Esophagus squamous epithelium (tissue), 5 donors: ENCODE measurements at places on chromosomes 7 and 10.

- no peak for DNase-seq
These were observed 7.6 kb upstream of the C10orf105 start for GRCh38 chr10:71727105-71727737.

GRCh38 chr10:75061709-75062505 is 49.5 kb upstream of the SAMD8 start:
- DNase-seq, result no peak

DNA sequence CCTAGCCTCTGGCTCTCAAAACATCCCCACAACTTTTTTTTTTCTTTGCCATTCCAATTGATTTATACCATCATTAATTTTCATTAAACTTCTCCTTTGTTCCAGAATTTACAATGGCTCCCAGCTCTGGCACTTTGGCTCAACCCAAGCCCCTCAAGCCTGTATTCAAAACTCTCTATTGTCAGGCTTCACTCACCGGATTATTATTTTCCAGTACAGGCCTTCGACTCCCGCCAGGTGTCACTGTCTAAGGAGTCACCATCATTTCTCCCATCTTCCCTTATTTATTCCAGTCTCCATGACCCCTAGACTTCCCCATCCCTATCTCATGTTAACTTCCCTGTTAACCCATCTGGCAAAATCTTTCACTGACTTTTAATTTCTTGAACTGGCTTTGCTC is 67.8 kb downstream of the HIPK2 start:
- DNase-seq, result no peak

DNA sequence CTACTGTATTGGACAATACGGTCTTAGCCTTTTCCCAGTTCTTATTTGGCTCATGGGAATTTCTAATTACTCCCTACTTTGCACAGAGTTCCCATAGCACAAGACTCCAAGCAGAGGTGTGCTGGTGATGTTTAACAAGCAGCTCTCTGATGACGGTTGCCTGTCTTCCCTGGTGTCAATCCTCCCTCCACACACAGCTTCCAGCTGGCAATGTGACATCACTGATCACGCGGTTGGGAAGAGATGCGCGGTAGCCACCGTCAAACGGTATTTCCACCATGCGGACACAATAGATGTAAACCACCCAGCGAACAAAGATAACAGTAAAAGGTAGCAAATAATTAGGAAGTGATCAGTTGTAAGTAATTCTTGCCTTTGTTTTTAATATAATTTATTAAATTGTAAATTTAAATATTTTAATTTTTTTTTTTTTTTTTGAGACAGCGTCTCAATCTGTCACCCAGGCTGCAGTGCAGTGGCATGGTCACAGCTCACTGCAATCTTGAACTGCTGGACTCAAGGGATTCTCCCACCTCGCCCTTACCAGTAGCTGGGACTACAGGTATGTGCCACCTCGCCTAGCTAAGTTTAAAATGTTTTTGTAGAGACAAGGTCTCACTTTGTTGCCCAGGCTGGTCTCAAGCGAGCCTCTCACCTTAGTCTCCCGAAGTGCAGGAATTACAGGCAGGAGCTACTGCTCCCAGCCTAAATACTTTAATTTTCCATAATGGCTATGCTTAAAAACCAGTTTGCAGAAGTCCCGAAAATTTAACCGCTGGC is 36.3 kb upstream of the IL15RA start:
- DNase-seq, result no peak

DNA sequence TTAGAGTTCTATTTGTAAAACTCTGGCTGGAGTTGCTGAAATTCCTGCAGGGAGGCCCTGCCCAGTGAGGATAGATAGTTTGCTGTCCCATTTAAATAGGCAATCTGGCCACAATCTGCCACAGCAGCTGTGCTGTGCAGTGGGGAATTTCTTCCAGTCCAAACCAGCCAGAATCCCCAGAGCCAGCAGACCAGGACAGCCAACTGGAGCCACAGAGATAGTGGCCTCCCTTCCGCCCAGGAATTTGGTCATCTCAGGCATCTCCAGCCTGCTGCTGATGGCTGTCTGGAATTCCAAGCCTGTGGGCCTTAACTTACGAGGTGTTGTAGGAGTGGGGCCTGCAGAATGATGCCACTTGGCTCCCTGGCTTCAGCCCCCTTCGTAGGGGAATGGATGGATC is 643.4 kb downstream of the DNAJB9 start:
- DNase-seq, result no peak

DNA sequence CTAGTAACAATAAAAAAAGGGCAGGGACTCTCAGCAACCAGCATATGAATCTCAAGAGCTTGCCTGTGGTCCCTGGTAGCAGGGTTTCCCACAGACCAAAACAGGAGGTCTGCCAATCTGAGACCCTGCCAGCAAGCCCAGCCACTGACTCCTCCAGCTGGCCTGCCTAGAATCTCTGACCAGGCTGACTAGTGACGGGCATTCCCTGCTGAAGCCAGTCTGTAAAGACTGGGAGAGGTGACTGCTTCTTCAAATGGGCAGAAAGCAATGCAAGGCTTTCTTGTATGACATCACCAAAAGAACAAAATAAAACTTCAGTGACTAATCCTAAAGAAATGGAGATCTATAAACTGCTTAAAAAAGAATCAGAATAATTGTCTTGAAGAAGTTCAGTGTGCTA is 249.4 kb downstream of the TCF7L2 start:
- DNase-seq, result no peak

- DNase-seq, result no peak
These were observed 31.6 kb upstream of the LEP start for GRCh38 chr7:128209229-128210035.

DNA sequence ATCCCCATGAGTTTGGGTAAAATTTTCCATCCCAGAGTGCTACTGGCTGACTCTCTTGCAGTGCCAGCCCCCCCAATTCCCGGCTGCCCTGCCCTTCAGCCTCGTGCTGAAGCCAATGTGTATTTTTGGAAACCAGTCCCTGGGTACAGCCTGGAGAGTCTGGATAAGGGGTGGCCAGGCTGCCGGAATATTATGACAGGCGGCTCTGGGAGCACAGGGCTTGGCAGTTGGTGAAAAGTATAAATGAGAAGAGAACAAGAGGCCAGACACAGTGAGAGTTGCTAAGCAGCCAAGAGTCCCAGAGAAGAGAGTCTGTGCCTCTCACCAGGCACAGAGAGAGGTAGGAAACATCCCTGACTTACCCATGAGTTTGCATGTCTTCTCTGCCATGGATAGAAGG is 53.6 kb downstream of the TMEM130 start:
- no peak for DNase-seq

GRCh38 chr7:123784263-123784662 is 35.5 kb upstream of the WASL start:
- no peak for DNase-seq

- no peak for DNase-seq
These were observed 127.3 kb upstream of the LYZL2 start for GRCh38 chr10:30756896-30757295.

DNA sequence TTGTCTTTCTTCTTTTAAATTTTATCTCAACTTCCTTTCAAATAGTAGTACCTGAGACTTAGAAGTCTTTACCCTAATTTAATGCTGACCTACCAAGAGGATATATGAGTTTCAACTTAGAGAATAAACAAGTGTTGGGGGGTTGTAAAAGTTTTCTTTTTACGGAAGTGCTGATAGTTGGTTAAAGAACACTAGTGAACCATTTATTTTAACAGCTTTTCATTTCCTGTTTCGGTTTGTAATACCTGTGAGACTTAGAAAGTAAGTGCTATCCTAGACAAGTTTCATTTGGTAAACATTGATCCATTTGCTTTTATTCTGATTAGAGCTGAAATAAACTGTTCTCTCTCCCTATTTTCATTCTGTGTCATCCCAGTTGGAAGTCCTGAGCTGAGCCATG is 683.1 kb upstream of the SORCS1 start:
- no peak for DNase-seq

DNA sequence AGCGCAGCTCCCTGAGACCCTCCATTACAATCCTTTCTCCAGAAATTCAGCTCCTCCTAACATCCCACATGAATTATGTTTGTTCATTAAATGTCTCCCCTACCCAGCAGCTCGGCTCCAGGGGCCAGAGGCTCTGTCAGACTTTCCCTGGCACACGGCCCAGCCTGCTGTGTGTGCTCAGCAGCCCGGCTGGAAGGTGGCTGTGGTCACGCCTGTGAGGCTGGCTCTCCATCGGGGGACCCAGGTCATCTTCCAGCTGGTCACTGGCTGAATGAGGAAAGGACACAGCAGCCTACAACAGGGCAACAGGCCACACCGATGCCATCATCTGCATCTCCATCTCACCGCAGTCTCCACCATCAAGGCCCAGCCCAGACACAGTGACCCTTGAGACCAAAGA is 219.8 kb downstream of the MAD1L1 start:
- DNase-seq, result no peak

DNA sequence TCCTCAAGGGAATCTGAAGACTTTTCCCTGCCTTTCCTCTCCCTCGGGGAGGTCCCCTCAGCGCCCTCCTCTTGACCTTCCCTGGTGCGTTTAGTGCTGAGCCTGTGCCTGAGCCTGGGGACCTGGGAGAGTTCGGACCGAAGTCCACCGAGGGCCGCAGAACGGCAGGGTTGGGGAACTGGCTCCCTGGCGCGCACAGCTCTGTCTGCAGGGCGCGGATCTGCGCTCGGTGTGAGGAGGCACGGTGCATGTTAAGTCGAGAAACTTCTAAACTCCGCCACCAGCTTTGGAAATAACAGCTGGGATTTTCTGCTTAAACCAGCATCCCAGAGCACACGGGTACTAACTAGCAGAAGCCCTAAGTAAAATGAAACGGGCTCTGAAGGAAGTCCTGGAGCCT is 44.2 kb upstream of the SLC29A4 start:
- DNase-seq, result no peak

GRCh38 chr10:55500931-55501559 is 700.0 kb upstream of the PCDH15 start:
- no peak for DNase-seq
